ENCODE measurements at places on chromosomes 12 and 14.

DNA sequence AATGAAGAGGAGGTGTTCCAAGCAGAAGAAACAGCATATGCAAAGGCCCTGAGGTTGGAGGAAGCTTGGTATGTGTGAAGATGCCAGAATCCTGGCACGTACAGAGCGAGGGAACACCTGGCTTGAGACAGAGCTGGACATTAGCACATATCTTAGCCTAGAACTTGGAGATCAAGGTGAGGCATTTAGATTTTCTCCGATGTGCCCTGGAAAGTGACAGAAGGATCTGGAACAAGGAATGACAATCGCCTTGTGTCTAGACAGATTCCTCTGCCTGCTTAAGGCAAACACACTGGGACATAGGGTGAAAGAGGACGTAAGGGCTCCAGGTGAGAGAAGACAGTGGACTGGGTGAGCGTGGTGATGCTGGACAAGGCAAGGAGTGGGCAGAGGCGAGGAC, 32.2 kb upstream of the NOS1 start:
- DNase-seq, result no peak

DNA sequence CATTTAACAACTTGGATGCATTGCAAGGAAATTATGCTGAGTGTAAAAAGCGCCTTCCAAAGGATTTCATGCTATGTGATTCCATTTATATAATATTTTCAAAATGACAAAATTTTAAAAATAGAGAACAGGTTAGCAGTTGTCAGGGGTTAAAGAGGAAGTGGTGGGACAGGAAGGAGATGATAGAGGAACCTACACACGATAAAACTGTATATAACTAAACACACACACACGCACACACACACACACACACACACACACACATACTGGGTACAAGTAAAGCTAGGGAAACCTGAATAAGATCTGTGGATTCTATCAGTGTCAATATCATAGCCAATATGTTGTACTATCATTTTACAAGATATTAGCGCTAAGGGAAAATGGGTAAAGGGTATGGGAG, 17.2 kb downstream of the TTC9 start:
- DNase-seq, result no peak

- DNase-seq, result no peak
These were observed 7.3 kb upstream of the ZNF740 start for GRCh38 chr12:53173085-53173715.

GRCh38 chr12:94269316-94269999, 121.1 kb downstream of the PLXNC1 start:
- peak; percentile 40 for DNase-seq

DNA sequence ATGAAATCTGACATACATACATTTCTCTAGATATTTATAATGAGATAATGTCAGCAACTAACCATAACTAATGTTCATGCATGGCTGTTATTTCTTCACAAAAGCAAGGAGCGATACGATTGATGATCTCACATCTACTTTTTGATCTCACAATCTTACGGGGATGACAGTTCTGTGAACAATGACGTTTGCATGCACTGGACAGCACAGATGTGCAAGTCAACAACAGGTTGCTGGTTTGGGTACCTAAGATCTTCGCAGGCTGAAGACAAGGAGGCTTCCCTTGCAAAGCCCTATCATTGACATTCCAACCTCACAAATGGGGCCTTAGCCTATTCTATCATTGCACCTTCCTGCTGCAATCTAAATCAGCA, 53.6 kb downstream of the C12orf42 start:
- no peak for DNase-seq

DNA sequence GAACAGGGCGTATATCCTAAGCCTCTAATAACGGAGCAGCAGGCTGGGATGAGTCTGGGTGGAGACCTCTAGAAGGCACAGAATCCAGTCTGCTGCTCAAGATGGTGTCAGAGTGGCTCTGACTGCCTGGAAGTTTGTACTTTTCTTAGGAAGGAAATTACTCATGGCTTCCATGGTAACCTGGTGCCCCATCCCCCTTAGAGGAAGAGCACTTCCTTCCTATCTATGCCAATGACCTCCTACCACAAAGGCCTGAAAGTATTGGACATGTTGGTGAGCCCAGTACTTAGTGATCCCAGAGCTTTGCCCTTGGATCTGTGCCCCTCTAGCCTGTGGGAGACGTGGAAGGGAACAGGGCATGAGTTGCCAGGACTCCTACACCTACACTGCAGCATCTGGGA, 1.5 kb downstream of the BATF start:
- DNase-seq, result peak; percentile 49

DNA sequence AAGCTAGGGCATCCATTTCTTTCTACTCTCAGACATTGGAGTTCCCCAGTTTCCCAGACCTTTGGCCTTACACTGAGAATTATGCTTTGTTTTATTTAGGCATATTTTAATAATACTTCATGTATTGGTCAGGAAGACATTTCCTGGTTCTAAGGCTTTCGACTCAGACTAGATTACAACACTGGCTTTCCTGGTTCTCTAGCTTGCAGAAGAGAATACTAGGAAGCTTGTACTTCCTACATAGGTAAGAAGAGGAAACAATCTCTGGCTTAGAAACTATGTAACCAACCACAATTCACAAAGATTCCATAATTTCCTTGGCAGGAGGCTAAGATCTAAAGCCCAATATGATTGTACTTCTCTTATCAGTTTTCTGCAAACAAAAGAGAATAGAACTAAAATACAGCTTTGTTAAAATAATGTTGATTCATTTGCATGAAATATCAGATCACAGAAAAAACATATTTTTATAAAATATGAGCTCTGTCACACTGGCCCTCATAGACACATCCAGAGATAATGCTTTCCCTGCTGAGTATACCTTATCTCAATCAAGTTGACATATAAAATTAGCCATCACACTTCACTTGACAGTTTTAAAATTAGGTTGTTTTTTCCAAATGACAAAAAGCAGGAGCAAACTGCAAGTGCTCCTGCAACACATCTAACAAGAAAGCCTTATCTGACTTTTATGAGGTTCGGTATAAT, 30.5 kb downstream of the CLEC2D start:
- no peak for DNase-seq

DNA sequence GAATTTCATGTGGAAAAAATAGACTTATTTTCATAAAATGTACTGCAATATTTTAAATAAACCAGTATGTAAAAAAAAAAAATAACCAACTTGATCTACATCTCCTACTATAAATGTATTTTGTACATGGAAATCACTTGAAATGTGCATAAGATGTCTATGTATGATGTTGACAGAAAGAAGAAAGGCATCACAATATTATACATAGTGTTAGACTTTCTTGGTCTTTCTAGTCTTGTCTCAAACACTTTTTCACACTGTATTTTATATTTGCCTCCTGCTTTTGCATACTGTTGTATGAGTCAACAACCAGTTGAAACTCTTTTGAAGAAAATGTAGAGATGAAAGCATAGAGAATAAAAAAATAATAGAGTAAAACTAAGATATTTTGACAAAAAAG, 352.4 kb upstream of the MGAT4C start:
- no peak for DNase-seq

DNA sequence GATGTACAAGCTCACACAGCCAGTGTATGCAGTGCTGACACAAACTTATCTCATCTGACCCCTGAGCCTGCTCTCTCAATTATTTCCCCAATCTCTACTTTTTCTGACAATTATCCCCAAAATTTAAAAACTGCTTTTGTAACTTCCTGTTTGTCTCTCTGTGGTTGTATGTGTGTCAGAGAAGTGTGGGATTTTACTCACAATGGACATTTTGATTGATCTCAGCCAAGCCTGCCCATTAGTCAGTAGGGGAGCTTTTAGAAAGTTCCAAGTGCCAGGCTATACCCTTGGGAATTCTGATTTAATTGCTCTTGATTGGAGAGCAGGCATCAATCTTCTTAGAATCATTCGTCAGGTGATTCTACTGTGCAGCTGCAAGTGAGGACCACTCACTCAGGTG, 64.9 kb upstream of the LMNTD1 start:
- DNase-seq, result no peak

DNA sequence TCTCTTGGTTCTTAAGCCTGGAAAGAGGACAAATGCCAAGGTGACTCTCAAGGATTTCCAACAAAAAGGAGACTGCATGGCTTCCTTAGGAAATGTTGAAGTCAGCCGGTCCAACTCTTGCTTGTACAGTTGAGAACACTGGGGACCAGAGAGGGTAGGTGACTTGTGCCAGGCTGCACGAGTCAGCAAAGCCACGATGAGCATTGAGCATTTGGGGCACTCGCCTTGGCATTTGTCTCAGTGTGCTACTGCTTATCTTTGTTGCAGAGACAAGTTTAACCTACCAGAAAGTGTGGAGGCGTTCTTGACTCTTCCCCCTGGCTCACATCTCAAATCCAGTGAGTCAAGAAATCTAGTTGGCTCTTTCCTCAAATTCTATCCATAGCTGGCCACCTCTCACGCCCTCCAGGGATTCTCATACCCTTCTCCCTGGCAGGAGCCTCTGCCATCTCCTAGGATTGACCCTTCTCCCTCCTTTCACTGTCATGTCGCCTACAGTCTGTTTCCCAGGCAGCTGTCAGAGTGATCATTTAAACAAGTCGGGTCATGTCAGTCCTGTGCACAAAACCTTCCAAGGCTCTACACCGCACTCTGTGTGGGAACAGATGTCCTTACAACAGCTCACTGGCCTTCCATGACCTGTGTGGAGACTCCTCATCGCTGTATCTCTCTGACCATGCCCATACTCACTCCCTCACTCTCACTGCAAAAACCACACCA, 17.2 kb upstream of the KRT83 start:
- no peak for DNase-seq
